ENCODE measurements at places on chromosomes 4 and X.

- no peak for DNase-seq
Measured at GRCh38 chr4:28254003-28254402, 1393.4 kb downstream of the STIM2 start.

GRCh38 chr4:167944721-167945120 is 147.6 kb upstream of the ANXA10 start:
- no peak for DNase-seq

DNA sequence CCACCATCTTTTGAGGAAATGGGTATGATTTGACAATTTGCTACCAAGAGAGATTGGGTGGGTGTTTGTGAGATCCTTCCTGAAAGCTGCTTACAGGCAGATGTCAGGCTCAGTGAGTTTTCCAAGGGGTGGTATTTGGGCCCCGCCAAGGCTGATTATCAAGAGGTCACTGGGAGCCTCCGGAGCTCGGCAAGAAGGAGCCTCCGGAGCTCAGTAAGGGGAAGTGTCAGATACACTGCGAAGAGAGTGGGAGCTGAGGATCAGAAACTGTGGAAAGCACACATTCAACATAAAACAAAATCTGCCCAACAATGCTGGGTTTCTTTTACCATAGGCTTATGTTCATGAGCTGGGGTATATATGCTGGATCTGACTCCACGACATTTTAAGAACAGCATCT is 714 bp downstream of the RTL3 start:
- no peak for DNase-seq

- no peak for DNase-seq
Measured at GRCh38 chr4:155944516-155944915, 9.2 kb downstream of the CTSO start.

GRCh38 chr4:140188975-140189374 is 35.0 kb upstream of the MAML3 start:
- DNase-seq, result no peak

DNA sequence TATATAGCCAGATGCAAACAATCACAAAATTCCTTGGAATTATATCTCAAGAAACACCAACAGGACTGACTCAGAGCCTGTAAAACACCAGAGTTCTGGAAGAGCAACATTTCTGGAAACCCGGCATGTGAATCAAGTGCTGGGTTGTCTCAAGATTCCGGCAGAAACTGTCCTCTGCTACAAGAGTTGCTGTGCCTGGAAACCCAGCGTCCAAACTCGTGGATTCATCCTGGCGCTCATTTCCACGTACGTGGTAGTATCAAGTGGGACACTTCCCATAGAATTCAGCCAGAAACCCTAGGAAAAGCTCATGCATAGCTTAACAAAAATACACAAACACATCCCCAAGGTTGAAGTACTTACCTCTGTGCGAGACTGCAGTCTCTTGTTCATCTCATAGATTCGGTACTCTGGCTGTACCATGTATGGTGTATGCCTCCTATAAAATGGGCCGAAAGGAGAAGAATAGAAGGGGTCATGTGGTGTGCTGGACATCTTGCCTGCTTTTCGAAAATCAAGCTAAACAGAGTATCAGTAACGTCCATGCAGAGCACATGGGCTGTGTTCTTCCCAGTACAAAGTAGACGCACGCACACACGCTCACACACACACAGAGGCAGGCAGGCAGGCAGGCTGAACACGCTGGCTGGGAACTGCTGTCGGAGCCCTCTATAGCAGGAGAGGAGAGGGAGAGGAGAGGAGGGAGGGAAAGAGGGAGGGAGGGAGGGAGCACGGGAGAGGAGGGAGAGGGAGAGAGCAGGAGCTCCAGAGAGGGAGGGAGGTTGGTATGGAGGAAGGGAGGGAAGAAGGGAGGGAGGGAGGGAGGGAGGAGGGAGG is at the start of gene LDB2:
Gene LDB2 (minus strand): TSS at position 655 of the 837 bp plus-strand sequence.
- peak; percentile 50 for DNase-seq

- DNase-seq, result no peak
Measured at GRCh38 chr4:188117631-188118324, 8.4 kb upstream of the TRIML2 start.

- no peak for DNase-seq
Measured at GRCh38 chrX:11124112-11124511, 13.0 kb downstream of the HCCS start.

DNA sequence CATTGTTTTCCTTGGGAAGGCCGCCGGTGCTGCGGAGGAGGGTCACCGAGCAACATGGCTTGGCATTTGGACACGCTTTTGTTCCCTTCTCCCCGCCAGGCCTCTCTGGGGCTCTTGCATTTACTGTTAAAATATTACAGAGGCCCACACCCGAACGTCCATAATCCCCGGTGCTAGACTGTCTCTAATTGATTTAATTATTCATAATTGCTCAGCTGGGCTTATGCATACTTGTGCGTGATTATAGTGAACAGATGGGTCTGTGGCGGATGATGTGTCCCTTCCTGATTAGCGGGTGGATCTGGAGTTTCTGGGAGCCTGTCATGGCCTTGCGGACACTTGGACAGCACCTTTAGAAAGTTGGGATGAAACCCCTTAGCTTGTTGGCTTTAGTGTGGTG is 100.2 kb upstream of the MSX1 start:
- no peak for DNase-seq

DNA sequence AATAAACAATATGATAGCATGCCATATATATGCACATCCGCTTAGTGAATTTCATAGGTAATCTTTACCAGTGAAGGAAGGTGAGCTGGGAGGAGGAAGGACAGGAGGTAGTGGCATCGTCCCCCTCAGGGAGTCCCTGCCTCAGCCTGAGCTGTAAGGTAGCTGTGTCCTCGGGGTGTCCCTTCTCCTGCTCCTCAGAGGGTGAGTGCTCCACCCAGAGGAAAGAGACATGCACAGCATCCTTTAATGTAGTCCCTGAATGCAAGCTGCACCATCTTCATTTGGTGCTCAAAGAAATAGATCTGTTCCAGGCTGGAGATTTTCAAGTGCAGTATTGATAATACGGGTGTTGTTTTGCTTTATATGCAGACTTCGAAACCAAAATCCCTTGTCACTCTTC is 330.4 kb upstream of the SFRP2 start:
- no peak for DNase-seq

DNA sequence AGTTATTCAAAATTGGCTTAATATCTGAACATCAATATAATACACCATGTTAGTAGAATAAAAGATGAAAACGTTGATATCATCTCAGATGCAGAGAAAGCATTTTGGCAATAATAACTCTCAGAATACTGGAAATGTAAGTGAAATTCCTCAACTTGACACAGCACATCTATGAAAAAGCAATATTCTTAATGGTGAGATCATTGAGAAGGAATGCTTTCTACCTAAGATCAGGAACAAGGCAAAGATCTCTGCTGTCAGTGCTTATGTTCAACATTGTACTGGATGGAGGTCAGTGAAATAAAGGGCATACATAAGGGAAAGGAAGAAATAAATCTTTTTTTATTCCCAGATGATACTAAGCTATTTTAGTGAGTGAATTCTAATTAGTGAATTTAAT is 40.6 kb downstream of the MRPL1 start:
- no peak for DNase-seq

- DNase-seq, result no peak
Measured at GRCh38 chr4:156473151-156473550, 498.4 kb downstream of the PDGFC start.

DNA sequence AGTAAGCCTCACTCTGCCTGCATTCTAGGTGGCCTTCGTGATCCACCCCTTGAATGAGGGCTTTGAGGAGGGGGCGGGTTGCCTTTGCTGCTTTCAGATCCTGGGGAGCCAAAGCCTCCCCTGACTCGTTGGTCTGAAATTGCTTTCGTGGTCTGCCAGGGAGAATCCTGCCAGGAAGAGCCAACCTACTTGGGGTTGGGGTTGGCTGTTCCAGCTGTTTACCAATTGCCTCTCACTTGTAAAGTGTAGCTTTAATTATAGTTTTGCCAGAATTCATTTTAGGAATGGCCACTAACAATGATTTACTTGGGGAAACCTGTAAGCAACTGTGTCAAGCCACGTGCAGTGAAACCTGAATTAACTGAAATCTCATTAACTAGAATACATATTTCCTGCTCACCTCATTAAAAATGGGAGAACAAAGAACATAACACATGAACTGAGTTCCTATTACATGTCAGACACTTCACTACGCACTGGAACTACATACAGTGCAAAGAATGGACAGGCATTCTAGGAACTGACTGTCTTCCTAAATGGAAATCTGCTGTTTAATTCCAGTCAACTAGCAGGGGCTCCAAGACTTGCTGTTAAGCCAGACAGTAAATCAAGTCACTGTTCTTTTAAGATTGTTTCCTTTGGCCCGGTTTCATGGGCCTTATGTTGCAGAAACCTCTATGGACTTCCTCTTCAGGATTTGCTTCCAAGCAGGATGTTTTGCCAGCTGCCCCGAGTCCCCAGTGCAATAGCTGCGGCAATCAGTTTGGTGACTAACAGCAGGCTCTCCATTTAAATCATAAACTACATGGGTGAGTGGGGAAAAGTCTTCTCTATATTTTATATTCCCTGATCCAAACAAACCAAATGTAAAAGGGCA is 16.4 kb upstream of the NKRF start:
- no peak for DNase-seq

DNA sequence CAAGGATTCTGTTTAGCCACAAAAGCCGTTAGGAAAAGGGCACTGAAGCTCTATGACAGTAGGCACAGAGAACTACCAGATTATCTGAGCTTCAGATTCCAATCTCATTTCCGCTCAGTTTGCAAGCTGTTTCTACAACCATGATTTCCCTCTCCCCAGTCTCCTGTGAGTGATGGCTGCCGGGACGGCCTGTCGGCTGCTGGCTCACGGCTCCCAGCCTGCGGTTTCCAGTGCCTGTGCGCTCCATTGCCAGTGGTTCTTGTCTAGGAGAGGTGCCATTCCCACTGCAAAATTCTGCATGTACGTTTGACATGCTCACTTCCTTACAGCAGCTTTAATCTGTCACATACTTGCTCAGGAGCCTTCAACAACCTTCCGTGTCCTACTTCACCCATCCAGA is 429.1 kb upstream of the FRG1 start:
- no peak for DNase-seq

DNA sequence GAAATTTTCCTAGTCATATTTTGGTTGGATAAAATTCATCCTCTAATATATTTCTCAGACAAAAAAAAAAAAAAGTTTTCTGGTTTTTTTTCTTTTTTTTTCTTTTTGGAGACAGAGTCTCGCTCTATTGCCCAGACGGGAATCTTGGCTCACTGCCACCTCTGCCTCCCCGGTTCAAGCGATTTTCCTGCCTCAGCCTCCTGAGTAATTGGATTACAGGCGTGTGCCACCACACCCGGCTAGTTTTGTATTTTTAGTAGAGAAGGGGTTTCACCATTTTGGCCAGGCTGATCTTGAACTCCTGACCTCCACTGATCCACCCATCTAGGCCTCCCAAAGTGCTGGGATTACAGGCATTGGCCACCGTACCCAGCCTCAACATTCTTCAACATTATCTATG is 432.7 kb upstream of the PABPC4L start:
- DNase-seq, result no peak

GRCh38 chr4:83701041-83701440 is 165.1 kb downstream of the GPAT3 start:
- DNase-seq, result peak; percentile 5

Measured in OCI-M1 (cell line).